Adipocyte (in vitro differentiated cells): ENCODE measurements at places on chromosomes 4 and X.

- DNase-seq: peak; percentile 2
These were observed 480 bp upstream of the RADX start for GRCh38 chrX:106611317-106611678.

- DNase-seq: peak; percentile 16
These were observed 197.0 kb downstream of the BCOR start for GRCh38 chrX:39900777-39901170.

- peak; percentile 80 for DNase-seq
These were observed 8.7 kb upstream of the PPP3CA start for GRCh38 chr4:101355767-101356702.

DNA sequence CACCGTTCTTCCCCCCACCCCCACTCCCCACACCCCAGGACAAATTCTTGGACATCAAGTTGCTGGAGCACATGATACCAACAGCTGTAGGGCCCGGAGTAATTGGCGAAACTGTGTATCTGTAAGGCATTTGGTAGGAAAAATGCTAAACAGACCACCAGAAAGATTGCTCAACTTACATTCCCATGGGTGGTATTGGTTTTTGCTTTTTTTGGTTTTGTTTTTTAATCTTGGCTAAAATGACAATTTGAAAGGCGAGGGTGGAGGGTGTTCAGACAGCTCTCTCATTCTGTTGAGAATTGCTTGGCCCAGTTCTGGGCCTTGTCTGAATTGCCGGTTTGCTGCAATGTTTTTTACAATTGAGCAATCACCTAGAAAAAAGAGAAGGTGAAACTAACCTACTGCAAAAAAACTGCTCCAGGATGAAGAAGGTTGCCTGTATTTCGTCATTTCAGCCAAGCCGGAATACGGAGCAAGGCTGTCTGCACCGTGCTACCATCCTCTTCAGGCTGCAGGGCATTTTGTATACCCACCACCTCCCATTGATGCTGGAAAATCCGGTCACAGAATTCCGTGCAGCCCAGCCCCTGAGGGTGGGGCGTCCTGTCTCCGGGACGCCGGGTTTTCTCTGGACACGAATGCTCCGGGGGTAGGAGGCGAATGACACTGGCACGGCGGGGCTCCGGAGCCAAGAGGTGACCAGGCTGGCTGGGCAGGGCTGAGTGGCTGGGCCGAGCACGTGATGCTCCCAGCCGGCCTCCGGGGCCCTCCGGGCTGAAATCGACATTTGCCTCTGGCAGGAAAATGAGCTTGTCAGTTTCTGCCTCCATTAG is at the start of gene CLCN4:
TSS of gene CLCN4 (plus strand) at position 777 of the 833 bp plus-strand sequence. CDS start 28,058 bp downstream, outside the sequence.
- DNase-seq: peak; percentile 42

DNA sequence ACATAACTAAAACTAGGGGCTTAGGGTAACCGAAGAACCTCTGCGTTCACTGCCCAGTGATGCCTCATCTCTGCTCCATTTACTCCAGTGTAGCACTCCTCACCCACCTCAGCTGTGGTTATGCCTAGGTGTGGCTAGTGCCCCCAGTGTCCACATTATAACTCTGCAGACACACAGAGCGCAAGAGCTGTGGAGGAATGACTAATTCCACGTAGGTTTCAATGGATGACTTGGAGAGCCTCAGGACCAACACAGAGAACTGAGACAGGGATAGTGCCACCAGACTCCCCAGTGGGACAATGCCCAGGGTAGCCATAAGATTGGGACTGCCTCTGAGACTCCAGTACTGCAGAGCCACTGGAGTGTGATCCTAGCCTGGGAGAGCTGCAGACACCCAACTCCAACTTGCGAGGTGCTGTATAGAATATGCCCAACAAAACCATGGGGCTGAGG is 542.4 kb upstream of the DIPK2B start:
- DNase-seq: no peak

- no peak for DNase-seq
These were observed 1491.8 kb upstream of the IGFBP7 start for GRCh38 chr4:58602022-58602421.

GRCh38 chr4:38896940-38897339 is 29.3 kb downstream of the FAM114A1 start:
- DNase-seq: peak; percentile 6

- DNase-seq: no peak
These were observed 81.0 kb downstream of the WWC2 start for GRCh38 chr4:183180096-183180495.

DNA sequence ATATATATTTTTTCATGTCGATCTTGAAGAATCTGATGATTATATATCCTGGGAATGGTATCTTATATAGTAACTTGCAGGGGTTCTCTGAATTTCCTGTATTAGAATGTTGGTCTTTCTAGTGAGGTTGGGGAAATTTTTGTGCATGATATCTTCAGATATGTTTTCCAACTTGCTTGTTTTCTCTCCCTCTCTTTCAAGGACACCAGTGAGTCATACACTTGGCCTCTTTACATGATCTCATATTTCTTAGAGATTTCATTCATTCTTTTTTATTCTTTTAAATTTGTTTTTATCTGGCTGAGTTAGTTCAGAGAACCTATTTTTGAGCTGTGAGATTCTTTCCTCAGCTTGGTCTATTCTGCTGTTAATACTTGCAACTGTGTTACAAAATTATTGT is 27.2 kb upstream of the C4orf17 start:
- peak; percentile 19 for DNase-seq

DNA sequence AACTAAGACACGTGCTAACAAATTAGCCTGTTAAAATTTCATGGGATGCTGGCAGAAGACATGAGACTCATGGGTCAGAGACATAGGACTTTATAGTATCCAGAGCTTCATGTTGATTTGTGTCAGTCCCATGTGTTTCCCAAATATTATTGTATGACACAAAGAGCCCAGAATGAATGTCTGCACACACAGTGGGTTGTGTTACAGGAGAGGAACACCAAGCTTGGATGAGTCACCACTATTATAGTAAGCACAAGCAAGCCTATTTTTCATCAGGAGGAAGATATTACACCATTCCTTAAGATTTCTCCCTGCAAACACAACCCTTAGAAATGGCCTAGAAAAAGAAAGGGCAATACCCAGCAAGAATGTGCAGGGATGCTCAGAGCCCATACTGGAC is 15.4 kb downstream of the BBS12 start:
- DNase-seq: peak; percentile 81

DNA sequence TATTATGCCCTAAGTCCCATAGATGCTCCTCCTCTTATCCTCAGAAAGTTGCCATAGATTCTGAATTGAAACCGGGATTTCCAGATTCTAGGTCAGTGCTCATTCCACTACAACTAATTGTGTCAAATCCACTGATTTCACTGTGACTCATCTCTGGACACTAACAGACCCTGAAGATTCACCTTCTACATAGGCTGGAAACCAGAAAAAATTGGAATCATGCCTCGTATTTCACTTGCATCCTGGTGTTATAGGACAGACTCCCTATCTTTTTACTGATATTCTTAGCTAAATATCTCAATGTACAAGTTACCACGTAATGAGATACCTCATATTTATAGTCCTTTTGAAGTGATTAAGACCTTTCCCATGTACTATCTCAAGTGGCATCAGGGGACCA is 36.7 kb downstream of the CLNK start:
- DNase-seq: no peak

DNA sequence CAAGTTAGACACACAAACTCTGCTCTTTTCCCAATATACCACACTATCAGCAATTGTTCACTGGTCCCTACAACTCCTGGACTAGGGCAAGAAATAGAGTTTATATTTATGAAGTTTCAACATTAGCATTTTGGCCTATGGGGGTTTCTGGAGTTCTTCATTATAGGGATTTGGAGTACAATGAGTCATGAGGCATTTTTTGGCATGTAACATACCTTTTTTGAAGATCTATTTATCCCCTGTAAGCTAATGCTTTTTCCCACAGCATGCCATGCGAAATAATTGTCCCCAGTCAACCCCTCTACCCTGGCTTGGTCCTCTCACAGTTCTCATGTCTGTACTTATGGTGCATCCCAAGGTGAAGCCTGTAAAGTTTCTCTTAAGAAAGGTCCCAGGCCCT is 36.7 kb upstream of the EDA2R start:
- peak; percentile 11 for DNase-seq

GRCh38 chr4:95985791-95986550 is 146.1 kb downstream of the PDHA2 start:
- no peak for DNase-seq

- no peak for DNase-seq
These were observed 30.0 kb downstream of the BBS12 start for GRCh38 chr4:122762520-122762919.

DNA sequence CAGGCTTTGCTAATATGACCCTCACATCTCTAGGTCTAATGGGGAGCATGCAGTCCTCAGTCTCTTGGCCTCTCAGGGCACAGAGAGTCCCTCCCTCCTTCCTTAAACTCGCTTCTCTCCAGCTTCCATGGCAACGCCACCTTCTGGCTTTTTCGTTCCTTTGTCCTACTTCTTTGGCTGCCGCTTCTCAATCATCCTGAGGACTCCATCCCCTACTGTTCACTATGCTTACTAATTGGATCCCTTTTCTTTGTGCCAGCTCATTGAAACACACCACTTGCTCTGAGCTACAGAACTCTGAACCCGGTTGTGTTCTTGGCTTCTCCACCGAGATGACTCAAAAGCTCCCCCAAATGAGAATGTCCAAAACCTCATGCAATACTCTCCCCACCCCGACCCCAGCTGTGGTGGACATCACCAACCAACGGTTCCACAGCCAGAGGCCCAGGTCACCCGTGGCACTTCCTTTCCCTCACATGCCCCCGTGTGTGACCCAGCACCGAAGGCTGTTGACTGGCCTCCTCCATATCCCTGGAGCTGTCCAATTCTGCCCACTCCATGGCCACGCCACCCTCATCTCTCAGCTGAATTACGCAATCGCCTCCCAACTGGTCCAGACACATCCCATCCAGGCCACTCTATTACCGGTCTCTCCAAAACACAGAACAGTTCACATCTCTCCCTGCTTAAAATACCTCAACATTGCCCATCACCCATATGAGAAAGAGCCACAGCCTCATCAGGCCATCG is 34.7 kb downstream of the CRMP1 start:
- no peak for DNase-seq

DNA sequence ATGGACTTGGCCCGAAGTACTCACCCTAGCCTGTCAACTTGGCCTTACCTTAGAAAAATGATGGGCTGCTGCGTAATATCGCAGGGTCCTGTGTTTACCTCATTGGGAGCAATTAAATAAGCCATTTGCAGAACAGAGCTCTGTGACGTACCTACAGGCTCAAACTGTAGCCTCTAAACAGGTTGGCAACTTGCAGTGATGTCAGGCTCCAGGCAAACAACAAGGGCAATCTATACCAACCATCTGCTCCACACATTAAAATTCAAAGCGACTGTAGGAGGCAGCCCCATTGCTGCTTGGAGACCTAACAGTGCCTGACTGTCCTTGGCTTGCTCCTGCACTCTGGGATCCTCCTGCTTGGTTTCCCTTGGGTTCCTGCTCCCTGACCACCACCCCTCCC is 17.2 kb downstream of the VGLL1 start:
- DNase-seq: no peak

GRCh38 chr4:22090661-22091351 is 142.2 kb upstream of the KCNIP4 start:
- DNase-seq: peak; percentile 77

- no peak for DNase-seq
These were observed 114.6 kb downstream of the ARHGAP10 start for GRCh38 chr4:147846318-147847155.

GRCh38 chr4:98686847-98687246 is 28.4 kb upstream of the TSPAN5 start:
- DNase-seq: no peak

DNA sequence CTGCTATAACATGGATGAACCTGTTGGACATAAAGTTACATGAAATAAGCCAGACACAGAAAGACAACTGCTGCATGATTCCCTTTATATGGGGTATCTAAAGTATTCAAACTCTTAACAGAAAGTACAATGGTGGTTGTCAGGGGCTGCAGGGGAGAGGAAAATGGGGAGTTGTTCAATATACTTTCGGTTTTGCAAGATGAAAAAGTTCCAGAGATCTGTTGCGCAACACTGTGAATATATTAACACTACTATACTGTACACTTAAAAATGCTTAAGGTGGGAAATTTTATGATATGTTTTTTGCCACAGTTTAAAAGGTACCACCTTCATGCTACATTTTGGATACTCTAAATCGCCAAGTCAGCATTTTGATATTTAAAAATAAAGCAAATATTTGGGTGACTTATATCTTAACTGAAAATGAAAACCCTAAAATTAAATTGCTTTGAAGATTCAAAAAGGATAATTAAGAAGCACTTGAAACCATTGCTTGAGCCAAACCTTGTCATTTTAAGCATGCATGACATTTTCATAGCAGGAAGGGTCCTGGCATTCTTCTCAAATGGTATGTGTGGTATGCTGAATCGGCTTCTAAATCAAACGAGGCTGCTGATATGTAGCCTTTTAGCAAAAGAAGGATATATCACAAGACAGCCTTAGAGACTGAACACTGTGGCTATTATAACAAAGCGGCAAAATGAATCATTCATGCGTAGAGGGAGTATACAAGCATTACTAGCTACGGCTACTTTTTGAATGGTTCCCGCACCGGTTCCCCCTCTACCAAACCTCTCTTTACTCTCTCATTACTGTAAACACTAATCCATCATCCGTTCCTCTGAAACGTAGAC is 607.1 kb upstream of the DIPK2B start:
- peak; percentile 66 for DNase-seq

DNA sequence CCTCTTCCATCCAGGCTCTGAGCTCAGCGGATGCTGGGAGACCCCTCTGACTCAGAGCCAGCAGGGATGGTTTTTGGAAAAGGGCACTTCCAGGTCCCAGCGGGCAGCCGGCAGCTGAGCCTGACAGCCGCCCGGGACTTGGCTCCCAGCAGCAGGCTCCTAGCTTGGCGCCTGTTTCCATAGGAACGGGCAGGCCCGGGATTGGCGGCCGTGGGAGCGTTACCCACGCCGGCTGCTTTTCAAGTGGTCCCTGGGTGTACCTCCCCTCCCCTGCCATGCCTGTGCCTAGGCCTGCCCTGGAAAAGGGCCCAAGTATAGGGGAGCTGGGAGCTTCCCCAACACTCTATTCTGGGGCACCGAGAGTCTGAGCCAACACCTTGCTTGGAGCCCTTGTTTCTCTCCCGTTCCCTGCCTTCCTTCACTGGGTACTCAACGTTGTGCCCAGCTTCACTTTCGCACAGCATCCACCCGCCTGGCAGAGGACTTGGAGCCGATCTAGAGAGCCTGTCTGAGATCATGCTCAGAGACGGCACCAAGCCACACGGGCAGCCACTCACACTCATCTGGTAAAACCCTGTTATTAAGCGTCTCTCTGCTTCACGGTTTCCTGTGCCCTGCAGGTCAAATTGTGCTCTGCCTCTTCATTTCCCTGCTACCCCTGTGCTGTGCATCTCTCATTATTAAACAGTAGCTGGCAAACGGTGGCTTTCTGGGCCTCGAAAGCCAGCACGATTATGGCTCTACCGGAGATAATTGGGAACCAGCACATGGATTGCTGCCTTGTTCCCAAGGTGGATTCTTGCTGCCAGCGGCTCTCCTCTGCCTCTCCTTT is 521.5 kb downstream of the BCOR start:
- DNase-seq: no peak

DNA sequence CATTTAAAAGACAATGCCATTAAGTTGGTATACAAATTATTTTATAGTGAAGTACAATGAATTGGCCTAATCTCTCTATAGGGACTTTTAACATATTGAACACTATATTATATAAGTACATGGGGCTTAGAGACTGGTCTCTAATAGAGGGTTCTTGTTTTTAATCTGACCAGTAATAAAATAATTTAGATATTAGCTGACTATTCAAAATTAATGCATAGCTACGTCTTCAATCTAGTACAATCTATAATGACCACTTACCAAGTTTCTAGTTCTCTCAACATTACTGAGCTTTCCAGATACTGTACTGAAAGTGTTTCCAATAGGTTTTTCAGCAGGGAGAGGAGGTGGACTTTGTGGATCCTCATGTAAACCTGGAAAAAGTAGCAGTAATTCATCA is 59.6 kb downstream of the RPS3A start:
- no peak for DNase-seq
